Activated CD8-positive, alpha-beta T cell treated with anti-CD3 and anti-CD28 coated beads for 36 hours (primary cell): ENCODE measurements at places on chromosomes 6 and 20. TPM values are rescaled to one million over a fixed set of nuclear protein-coding genes. Genes with fewer than 3 reads are reported as not detected.
A peak's percentile ranks its signal among the peaks of the same experiment; 100 is the strongest.

DNA sequence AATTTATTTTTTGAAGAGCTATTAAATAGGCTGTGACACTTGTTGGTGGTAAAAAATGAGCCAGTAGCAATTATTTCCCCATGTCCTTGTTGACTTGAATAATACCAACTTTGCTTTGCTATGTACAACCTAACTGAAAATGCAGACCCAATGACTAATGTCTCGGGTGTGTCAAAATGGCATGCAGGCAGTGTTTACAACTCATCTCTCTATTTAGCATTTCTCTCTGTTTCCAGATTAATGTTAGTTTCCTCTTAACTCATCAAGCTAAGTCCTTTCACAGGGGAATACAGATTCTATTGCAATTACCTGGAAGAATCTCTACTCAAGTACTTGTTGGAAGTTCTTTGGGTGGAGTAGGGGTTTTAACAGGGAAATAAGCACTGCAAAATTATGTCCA, 504.4 kb downstream of the BCKDHB start:
- H3K4me3 ChIP-seq = no peak overlapping the region
- H3K4me1 ChIP-seq = no peaks in the 10 kb centered on the region
- H3K36me3 ChIP-seq = no peaks in the 10 kb centered on the region
- DNase-seq = no peak

DNA sequence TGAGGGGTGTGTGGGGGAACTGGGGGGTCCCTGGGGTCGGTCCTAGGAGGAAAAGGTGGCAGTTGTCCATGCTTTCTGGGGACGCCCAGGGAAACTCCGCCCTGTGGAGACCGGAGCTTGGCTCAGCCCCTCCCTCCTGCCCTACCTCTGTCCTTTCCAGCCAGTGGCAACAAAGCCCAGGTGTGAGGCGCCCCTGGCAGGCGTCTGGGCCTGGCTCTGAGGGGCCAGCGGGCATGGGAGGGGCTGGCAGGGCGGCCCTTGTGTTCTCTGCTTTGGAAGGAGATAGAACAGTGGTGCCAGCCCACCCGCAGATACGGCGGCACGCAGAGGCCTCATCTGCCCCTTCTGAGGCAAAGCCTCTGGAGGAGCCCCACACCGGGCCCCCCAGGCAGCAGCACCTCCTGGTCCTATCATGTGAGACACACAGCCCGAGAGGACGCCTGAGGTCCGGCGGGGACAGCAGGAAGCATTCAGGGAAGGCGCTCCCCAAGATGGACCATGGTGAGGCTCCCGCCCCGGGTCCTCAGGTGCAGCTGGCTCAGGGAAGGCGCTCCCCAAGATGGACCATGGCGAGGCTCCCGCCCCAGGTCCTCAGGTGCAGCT, 47.9 kb downstream of the YTHDF1 start:
- no peaks in the 10 kb centered on the region for H3K36me3 ChIP-seq
- H3K27me3 ChIP-seq = peaks cover 16% of the 10 kb centered on the region
- no peak for DNase-seq
- H3K4me1 ChIP-seq = no peaks in the 10 kb centered on the region

The UST gene
- total RNA-seq = 1.5 TPM

The JAG1 gene
- total RNA-seq = 0.41 TPM

- H3K27ac ChIP-seq = no peak overlapping the region
- no peak overlapping the region for H3K4me3 ChIP-seq
- no peak for DNase-seq
- peaks cover 9% of the 10 kb centered on the region for H3K27me3 ChIP-seq
Measured at GRCh38 chr6:14321992-14322772, 204.6 kb downstream of the CD83 start.

The OR2H1 gene
- not detected for total RNA-seq

The QRSL1 gene
- total RNA-seq = 16.6 TPM

DNA sequence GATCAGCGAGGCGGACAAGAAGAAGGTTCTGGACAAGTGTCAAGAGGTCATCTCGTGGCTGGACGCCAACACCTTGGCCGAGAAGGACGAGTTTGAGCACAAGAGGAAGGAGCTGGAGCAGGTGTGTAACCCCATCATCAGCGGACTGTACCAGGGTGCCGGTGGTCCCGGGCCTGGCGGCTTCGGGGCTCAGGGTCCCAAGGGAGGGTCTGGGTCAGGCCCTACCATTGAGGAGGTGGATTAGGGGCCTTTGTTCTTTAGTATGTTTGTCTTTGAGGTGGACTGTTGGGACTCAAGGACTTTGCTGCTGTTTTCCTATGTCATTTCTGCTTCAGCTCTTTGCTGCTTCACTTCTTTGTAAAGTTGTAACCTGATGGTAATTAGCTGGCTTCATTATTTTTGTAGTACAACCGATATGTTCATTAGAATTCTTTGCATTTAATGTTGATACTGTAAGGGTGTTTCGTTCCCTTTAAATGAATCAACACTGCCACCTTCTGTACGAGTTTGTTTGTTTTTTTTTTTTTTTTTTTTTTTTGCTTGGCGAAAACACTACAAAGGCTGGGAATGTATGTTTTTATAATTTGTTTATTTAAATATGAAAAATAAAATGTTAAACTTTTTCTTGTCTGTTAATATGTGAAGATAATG, 2.2 kb downstream of the HSPA1B start:
- H3K4me3 ChIP-seq = peak overlapping the region; percentile 84
- no peaks in the 10 kb centered on the region for H3K27me3 ChIP-seq
- peaks cover 12% of the 10 kb centered on the region for H3K36me3 ChIP-seq
- no peak for DNase-seq

- peaks cover 6% of the 10 kb centered on the region for H3K27me3 ChIP-seq
- no peak for DNase-seq
- H3K27ac ChIP-seq = no peak overlapping the region
- no peaks in the 10 kb centered on the region for H3K36me3 ChIP-seq
Measured at GRCh38 chr6:160360955-160361354, 12.8 kb downstream of the SLC22A3 start.

GRCh38 chr6:101011186-101011585, 130.1 kb upstream of the ASCC3 start:
- no peaks in the 10 kb centered on the region for H3K27me3 ChIP-seq
